ENCODE measurements at places on chromosomes 7 and 10. TPM values are rescaled to one million over a fixed set of nuclear protein-coding genes. Genes with fewer than 3 reads are reported as not detected.

GRCh38 chr10:69477968-69478597, 26.8 kb downstream of the TSPAN15 start:
- no peak overlapping the region for H3K4me3 ChIP-seq
- DNase-seq = no peak
- H3K27me3 ChIP-seq = no peaks in the 10 kb centered on the region
- no peaks in the 10 kb centered on the region for H3K36me3 ChIP-seq
- H3K27ac ChIP-seq = no peak overlapping the region

GRCh38 chr7:149060156-149060555, 30.4 kb downstream of the ZNF786 start:
- no peak overlapping the region for H3K4me3 ChIP-seq
- no peaks in the 10 kb centered on the region for H3K4me1 ChIP-seq
- no peaks in the 10 kb centered on the region for H3K27me3 ChIP-seq

- H3K27ac ChIP-seq = no peak overlapping the region
- no peak for DNase-seq
- peaks cover 15% of the 10 kb centered on the region for H3K4me1 ChIP-seq
- H3K27me3 ChIP-seq = no peaks in the 10 kb centered on the region
- H3K4me3 ChIP-seq = no peak overlapping the region
These were observed 2.4 kb upstream of the MYO1G start for GRCh38 chr7:44981035-44981706.

Gene ARHGAP22
- 5.1 TPM for total RNA-seq

DNA sequence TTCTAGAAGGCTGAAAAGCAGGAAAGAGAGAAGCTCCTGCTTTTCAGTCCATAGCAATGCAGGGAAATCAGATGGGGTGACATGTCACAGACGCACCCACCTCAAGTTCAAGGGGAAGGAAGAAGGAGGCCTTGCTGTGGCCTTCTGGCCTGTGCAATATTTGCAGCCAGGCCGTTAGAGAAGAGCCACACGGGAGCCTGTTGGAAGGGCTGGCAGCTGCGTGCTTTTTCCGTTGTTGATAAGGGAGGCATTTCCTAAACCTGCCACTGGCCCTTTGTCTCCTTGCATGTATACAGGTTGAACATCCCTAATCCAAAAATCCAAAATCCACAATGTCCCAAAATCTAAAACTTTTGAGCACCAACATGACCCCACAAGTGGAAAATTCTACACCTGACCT, 492.5 kb upstream of the ZMIZ1 start:
- H3K4me1 ChIP-seq = peaks cover 14% of the 10 kb centered on the region
- H3K27ac ChIP-seq = no peak overlapping the region
- no peaks in the 10 kb centered on the region for H3K27me3 ChIP-seq
- no peak overlapping the region for H3K4me3 ChIP-seq
- H3K36me3 ChIP-seq = no peaks in the 10 kb centered on the region

GRCh38 chr7:33392148-33392547, 262.8 kb downstream of the BBS9 start:
- H3K27ac ChIP-seq = no peak overlapping the region
- H3K36me3 ChIP-seq = no peaks in the 10 kb centered on the region
- no peak for DNase-seq
- H3K27me3 ChIP-seq = no peaks in the 10 kb centered on the region
- H3K4me1 ChIP-seq = no peaks in the 10 kb centered on the region

Gene C10orf90
- not detected for total RNA-seq

- DNase-seq = no peak
- H3K27me3 ChIP-seq = no peaks in the 10 kb centered on the region
- H3K27ac ChIP-seq = no peak overlapping the region
- H3K36me3 ChIP-seq = no peaks in the 10 kb centered on the region
- no peak overlapping the region for H3K4me3 ChIP-seq
- H3K4me1 ChIP-seq = peaks cover 11% of the 10 kb centered on the region
These were observed 40.9 kb downstream of the MTURN start for GRCh38 chr7:30175636-30176147.

DNA sequence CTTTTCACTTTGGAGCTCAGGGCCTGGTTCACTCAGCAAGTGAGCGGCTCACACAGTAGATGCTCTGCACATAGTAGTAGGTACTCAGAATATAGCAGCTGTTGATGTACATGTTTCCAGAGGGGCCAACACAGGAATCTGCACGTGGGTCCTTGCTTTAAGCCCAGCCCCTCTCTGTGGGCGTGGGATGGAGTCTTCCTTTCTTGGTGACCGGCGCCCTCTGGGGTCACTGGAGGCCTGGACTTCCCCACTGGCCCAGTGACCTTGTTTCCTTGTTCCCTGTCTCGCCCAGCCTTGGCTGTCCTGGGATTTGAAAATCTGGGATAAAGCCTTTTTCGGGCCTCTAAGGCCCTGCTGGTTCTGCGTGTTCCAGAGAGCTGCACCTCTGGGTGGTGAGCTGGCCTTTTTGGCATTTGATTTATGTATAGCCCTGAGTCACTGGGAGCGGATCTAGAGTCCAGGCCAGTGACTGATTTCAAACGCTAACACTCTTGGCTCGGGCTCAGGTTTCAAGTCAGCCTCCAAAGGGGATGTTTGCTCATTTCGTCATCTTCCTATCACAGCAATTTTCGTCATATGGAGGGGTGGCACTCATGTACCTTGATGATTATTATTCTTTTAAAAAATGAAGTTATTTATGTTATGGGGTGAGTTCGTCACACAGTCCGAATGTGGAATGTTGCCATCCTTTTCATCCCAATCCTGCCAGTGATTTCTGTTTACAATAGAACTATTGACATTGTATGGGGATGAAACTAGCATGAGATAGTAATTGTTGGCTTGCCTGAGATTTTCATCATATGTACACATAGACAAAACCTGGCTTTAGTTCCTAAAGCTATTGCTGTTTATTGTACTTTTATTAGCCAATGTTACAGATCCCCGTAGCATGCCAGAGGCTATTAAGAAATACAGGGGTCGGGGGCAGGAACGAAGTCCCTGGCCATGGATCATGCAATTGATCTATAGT, 65.5 kb downstream of the CUX1 start:
- no peak overlapping the region for H3K27ac ChIP-seq
- H3K4me3 ChIP-seq = no peak overlapping the region
- H3K4me1 ChIP-seq = peaks cover 19% of the 10 kb centered on the region
- peak; percentile 56 for DNase-seq

- no peak overlapping the region for H3K27ac ChIP-seq
- DNase-seq = no peak
- H3K4me3 ChIP-seq = no peak overlapping the region
- H3K4me1 ChIP-seq = no peaks in the 10 kb centered on the region
- H3K27me3 ChIP-seq = no peaks in the 10 kb centered on the region
These were observed 15.2 kb upstream of the NFE2L3 start for GRCh38 chr7:26136831-26137230.

GRCh38 chr7:26449175-26450165, 157.8 kb downstream of the SNX10 start:
- DNase-seq = no peak
- peaks cover 10% of the 10 kb centered on the region for H3K4me1 ChIP-seq
- H3K27me3 ChIP-seq = no peaks in the 10 kb centered on the region
- H3K27ac ChIP-seq = no peak overlapping the region
- no peak overlapping the region for H3K4me3 ChIP-seq

Gene CDNF
- 1.8 TPM for total RNA-seq

DNA sequence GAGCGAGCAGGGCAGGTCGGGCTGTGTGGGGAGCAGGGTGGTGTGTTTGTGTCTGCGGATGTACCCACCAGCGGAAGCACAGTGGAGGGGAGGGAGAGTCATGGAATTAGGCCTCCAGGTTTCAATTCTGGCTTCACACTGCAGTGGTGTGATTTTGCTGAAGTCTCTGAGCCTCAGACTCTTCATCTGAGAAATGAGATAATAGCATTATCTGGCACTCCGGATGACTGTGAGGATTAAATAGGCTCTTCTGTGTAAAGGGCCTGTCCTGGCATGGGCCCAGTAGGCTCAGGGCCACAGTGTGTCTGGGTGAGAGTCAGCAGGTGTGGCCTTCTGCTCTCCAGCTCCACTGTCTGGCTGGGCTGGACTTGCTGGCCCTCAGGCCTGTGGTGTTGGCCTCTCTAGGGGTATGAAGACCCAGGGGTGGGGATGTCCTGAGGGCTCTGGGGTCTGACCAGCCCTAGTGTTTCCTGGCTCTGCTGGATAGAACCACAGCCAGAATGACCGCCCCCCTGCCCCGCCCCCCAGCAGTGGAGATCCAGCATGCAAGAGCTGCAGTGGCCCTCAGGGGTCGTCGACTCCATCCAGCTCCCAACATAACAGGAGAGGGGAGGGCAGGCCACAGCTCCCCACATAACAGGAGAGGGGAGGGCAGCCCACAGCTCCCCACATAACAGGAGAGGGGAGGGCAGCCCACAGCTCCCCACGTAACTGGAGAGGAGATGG, 178.6 kb downstream of the RPS24 start:
- H3K4me3 ChIP-seq = no peak overlapping the region
- H3K27me3 ChIP-seq = no peaks in the 10 kb centered on the region
- DNase-seq = no peak
- no peak overlapping the region for H3K27ac ChIP-seq

DNA sequence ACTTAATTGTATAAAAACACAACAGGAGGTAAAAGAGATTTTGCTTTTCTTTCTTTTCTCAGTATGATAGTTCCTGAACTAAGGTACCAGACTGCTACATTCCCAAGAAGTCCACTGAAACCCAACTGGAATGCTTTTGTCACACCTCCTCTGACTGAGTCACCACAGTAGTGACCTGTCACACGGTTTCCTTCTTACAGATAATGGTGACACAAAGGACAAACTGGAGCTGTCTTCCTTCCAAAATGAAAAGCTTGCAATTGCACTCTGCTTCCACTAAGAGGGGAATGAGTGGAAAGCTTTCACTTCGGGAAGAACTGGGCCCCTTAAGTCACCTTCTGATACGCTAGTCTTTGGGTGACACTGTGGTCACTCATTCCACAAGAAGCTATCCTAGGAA, 122.2 kb downstream of the KMT2E start:
- H3K36me3 ChIP-seq = no peaks in the 10 kb centered on the region
- H3K4me1 ChIP-seq = peaks cover 12% of the 10 kb centered on the region
- no peak overlapping the region for H3K4me3 ChIP-seq
- no peak overlapping the region for H3K27ac ChIP-seq
- H3K27me3 ChIP-seq = no peaks in the 10 kb centered on the region

Gene ZNF783
- total RNA-seq = 5.5 TPM

GRCh38 chr10:102545997-102546396, 42.2 kb downstream of the SUFU start:
- H3K36me3 ChIP-seq = no peaks in the 10 kb centered on the region
- no peak overlapping the region for H3K4me3 ChIP-seq
- no peak overlapping the region for H3K27ac ChIP-seq
- H3K4me1 ChIP-seq = peaks cover 12% of the 10 kb centered on the region
- H3K27me3 ChIP-seq = no peaks in the 10 kb centered on the region

Gene HYCC1
- 148 TPM for total RNA-seq

GRCh38 chr7:68458010-68458908, 1140.0 kb upstream of the AUTS2 start:
- no peak for DNase-seq
- no peaks in the 10 kb centered on the region for H3K27me3 ChIP-seq
- H3K27ac ChIP-seq = no peak overlapping the region
- no peaks in the 10 kb centered on the region for H3K36me3 ChIP-seq
- H3K4me3 ChIP-seq = no peak overlapping the region

- no peak overlapping the region for H3K4me3 ChIP-seq
- H3K27ac ChIP-seq = no peak overlapping the region
- DNase-seq = no peak
These were observed 3.7 kb downstream of the WNT2 start for GRCh38 chr7:117319181-117319580.
